Stimulated activated CD4-positive, alpha-beta T cell treated with anti-CD3 and anti-CD28 coated beads, Interleukin-1b, Interleukin-23, amount 100 ng/mL, for 1 hour (primary cell): ENCODE measurements at places on chromosomes 1 and 21.

GRCh38 chr1:118918230-118918939 lies 69.8 kb downstream of the TBX15 start:
- DNase-seq: no peak

GRCh38 chr21:38637161-38637560 lies 138.9 kb upstream of the ERG start:
- DNase-seq: no peak

- DNase-seq: no peak
Measured at GRCh38 chr1:77832901-77833300, 53.5 kb downstream of the MIGA1 start.

- no peak for DNase-seq
Measured at GRCh38 chr1:185408700-185409270, 91.7 kb upstream of the IVNS1ABP start.

DNA sequence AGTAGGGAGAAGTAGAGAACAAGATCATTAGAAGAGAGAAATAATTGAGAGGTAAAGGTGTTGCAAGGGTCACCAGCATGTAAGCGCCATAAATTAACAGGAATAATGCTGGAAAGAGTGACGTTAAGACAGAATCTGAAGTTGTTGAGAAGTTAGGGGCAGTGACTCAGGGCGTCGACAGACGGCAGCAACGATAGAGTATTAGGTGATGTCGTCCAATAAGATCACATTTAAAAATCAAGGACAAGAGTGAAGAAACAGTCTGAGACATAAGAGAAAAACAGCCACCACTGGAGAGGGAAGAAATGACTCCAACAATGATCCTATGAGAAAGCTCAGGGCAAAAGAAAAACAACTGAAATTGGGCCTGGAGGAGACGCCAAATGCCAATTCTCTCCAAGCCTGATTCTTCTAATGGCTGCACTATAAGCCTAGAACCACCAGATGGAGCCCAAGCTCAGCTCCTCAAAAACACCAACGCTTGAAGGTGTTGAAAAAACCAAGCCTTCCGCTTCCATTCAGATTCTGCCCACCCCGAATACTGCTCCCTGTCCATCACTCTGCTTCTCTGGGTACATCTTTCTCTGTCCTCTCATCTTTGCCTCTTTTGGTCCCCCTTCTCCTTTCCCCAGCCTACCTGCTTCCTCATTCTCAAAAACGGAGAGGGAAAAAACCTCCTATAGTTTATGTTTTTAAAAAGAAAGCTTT lies 70.0 kb downstream of the LUZP1 start:
- peak; percentile 24 for DNase-seq
